Natural killer cell treated with Interleukin-12 subunit alpha and Interleukin-12 subunit beta and Interleukin-15 and Interleukin-18, amount 100 ng/mL, for 72 hours (primary cell): ENCODE measurements at places on chromosomes 11 and 22. TPM values are rescaled to one million over a fixed set of nuclear protein-coding genes. Genes with fewer than 3 reads are reported as not detected.

GRCh38 chr11:498297-499181, 8.5 kb downstream of the RNH1 start:
- H3K36me3 ChIP-seq: peaks cover 14% of the 10 kb centered on the region
- no peak overlapping the region for H3K4me3 ChIP-seq
- H3K27me3 ChIP-seq: no peaks in the 10 kb centered on the region
- no peak overlapping the region for H3K27ac ChIP-seq
- no peak for DNase-seq
- H3K4me1 ChIP-seq: peaks cover 6% of the 10 kb centered on the region

- H3K27ac ChIP-seq: no peak overlapping the region
- no peaks in the 10 kb centered on the region for H3K27me3 ChIP-seq
- H3K4me1 ChIP-seq: peaks cover 4% of the 10 kb centered on the region
Measured at GRCh38 chr22:42623756-42624441, 9.2 kb upstream of the POLDIP3 start.

- H3K36me3 ChIP-seq: no peaks in the 10 kb centered on the region
- no peaks in the 10 kb centered on the region for H3K4me1 ChIP-seq
- peaks cover 2% of the 10 kb centered on the region for H3K27me3 ChIP-seq
- H3K27ac ChIP-seq: no peak overlapping the region
- DNase-seq: no peak
Measured at GRCh38 chr11:45182902-45183301, 36.5 kb downstream of the PRDM11 start.

Gene BTBD18
- not detected for total RNA-seq

Gene SOX6
- total RNA-seq: not detected

Gene HTR3A
- total RNA-seq: not detected

Gene FAM181B
- not detected for total RNA-seq

- H3K27ac ChIP-seq: no peak overlapping the region
- H3K4me3 ChIP-seq: no peak overlapping the region
- peaks cover 8% of the 10 kb centered on the region for H3K4me1 ChIP-seq
- DNase-seq: no peak
Measured at GRCh38 chr22:22110548-22111266, 128.1 kb upstream of the TOP3B start.

GRCh38 chr22:50525858-50526107, 385 bp upstream of the SCO2 start:
- no peak for DNase-seq
- peak overlapping the region; percentile 90 for H3K27ac ChIP-seq
- peaks cover 34% of the 10 kb centered on the region for H3K4me1 ChIP-seq
- H3K4me3 ChIP-seq: peak overlapping the region; percentile 87
- no peaks in the 10 kb centered on the region for H3K27me3 ChIP-seq

Gene NRXN2
- total RNA-seq: 0.74 TPM

DNA sequence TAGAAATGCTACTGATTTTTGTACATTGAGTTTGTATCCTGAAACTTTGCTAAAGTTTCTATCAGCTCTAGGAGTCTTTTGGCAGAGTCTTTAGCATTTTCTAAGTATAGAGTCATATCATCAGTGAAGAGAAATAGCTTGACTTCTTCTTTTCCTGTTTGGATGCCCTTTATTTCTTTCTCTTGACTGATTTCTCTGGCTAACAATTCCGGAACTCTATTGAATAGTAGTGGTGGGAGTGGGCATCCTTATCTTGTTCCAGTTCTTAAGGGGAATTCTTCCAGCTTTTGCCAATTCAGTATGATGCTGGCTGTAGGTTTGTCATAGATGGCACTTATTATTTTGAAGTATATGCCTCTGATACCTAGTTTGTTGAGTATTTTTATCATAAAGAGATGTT, 197.7 kb downstream of the AASDHPPT start:
- no peaks in the 10 kb centered on the region for H3K27me3 ChIP-seq
- no peaks in the 10 kb centered on the region for H3K4me1 ChIP-seq
- peaks cover 4% of the 10 kb centered on the region for H3K36me3 ChIP-seq

- H3K27ac ChIP-seq: no peak overlapping the region
- DNase-seq: peak; percentile 37
- H3K27me3 ChIP-seq: no peaks in the 10 kb centered on the region
Measured at GRCh38 chr22:44815099-44816070, 63.0 kb downstream of the ARHGAP8 start.
